NCI-H1092 (cell line): ENCODE measurements at places on chromosomes 2 and 18.

DNA sequence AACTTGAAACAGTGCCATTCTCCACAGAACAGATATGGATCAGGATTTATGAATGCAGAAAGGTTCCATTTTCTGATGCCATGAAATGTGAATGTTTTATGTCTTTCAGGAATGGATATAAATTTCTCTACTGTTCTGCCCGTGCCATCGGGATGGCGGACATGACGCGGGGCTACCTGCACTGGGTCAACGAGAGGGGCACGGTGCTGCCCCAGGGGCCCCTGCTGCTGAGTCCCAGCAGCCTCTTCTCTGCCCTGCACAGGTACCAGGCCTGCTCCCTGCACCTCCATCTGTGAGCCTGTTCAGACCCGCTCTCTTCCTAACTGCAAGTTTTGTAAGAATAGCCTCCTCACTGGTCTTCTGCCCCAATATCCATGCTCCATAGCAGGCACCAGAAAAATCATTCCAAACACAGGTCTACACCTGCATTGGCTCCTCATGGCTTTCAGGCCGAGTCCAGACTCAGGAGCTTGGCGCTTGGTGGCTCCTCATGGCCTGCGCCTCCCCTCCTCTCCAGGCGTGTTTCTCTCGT lies 68.6 kb downstream of the LPIN1 start:
- DNase-seq, result no peak

DNA sequence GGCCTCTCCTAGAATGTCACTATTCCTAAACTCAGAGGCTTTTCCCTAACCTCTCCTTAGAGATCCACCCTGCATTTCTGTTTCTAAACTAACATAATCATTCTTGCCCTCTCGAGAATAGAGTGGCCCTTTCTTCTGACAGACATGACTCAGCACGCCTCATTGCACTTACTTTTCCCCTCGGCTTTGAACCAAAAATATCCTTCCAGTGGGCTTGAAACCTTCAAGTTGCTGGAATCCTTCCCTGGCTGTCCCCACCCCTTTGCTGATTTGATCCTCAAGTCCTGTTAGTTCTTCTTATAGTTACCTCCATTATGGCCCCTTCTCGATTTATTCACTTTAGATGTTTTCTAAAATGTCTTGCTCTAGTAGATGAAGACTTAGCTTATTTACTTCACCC lies 158.0 kb downstream of the LTBP1 start:
- DNase-seq, result no peak

GRCh38 chr2:199818026-199818425 lies 33.0 kb downstream of the FTCDNL1 start:
- no peak for DNase-seq

- no peak for DNase-seq
These were observed 245.7 kb downstream of the LOXHD1 start for GRCh38 chr18:46411191-46411828.

DNA sequence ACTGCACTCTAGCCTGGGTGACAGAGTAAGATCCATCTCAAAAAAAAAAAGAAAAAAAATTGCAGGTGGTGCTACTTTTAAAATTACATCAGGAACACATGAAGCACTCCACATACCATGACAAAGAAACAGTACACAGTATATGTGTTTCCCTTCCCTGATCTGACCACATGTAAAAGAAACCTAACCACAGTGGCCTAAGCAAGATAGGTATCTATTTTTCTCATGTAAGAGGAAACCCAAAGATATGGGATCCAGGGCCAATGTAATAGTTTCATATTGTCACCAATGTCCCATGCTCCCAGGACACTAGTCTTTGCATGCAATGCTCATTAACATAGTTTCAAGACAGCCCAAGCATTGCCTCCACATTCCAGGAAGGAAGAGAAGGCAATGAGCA lies 99.9 kb downstream of the DYM start:
- DNase-seq, result no peak

DNA sequence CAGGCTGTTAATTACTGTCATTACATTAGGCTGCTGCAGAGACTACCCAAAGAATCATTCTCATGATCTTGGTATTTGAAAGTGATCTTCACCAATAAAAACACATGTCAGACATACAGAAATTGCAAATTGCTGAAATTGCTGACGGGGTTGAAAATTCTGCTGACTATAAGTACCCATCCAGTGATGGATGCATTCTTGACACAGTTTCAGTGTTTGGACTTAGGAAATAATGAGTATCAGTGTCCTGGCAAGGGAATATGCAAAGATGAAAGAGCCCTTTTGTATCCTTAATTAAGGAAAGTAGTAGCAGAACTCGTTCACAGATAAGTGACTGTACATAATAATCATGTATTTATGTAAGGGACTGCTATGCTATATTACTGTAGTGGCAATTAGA lies 221.1 kb upstream of the ATP5MC3 start:
- DNase-seq, result no peak

GRCh38 chr2:15460112-15460620 lies 101.0 kb downstream of the NBAS start:
- no peak for DNase-seq

GRCh38 chr18:58407649-58408407 lies 221.1 kb downstream of the ALPK2 start:
- DNase-seq, result no peak

GRCh38 chr2:28142386-28142785 lies 250.3 kb upstream of the FOSL2 start:
- DNase-seq, result no peak

GRCh38 chr2:58032764-58033080 lies 13.9 kb upstream of the VRK2 start:
- DNase-seq, result no peak

GRCh38 chr18:48806551-48807261 lies 144.1 kb downstream of the SMAD7 start:
- no peak for DNase-seq

GRCh38 chr2:218081063-218081462 lies 12.0 kb downstream of the RUFY4 start:
- no peak for DNase-seq

DNA sequence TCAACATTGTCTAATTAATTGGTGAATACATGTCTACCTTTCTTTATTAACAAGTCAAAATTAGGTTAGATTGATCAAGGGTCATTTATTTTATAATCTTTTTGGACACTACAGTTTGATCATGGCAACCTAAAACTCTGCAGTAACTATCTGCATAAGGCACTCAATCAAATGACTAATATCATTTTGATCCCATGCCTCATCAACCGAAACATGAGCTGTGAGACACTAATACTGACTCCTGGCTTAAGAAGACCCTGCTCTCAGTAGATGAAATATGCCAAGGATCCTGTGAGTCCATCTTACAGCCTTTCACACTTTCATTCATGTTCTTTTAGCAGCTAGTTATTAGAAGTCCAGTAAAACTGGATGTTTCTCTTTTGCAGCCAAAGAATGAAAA lies 169.4 kb upstream of the CAVIN2 start:
- DNase-seq, result no peak

- no peak for DNase-seq
These were observed 63.5 kb downstream of the STAT4 start for GRCh38 chr2:191087311-191087710.

GRCh38 chr18:5296706-5297320 lies 1.3 kb upstream of the ZBTB14 start:
- peak; percentile 64 for DNase-seq

- no peak for DNase-seq
These were observed 48.8 kb upstream of the IHH start for GRCh38 chr2:219109471-219109870.

- DNase-seq, result no peak
These were observed 6.5 kb upstream of the IMPA2 start for GRCh38 chr18:11974741-11975325.

DNA sequence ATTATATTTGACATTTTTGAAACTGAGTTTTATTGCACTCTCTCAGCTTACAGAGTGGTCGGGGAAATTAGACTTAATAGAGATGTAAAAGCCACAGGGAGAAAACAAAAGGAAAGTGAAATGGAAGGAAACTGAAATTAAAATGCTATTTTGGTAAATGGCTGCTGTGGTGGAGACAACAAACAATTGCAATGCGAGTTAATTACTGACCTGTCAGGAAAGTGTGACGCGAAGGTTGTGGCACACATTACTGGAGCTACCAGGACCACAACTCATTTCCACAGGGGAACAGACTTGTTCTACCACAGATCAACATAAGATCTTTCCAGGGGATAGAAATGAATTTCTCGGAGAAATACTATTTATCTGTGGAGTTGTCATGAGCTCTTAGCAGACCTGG lies 19.5 kb downstream of the ARHGAP15 start:
- no peak for DNase-seq

DNA sequence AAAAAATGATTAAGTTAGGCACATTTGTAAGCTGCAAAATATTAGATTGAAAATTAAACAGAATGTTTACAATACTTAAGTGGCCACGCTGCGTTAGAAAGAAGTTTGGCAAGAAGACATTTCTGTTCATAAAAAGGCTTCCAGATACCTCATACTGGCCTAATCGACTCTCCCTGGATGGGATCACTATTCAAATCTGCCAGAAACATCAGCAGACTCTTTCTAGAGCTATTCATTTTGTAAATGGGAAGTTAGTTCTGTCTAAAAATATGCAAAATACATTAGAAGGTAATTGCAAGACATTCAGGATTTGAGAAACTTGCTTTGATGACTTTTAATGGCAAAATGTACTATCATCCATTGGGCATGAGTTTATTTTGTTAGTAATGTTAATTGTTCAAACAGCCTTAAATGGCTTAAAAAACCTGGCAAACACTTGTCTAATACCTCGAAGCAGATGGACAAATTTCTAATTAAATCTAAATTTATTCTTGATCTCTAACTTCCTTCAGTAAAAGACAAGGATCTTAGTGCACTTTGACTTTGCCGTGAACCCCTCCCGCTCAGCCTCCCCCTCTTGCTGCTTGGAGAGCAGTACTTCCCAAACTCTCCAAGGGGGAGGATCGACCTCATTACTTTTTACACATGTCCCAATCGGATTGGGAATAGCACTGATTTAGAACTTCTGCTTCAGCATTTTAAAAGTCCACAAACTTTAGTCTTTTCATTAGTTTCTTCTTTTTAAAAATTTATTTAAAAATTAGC lies 103.5 kb downstream of the SMIM21 start:
- no peak for DNase-seq

DNA sequence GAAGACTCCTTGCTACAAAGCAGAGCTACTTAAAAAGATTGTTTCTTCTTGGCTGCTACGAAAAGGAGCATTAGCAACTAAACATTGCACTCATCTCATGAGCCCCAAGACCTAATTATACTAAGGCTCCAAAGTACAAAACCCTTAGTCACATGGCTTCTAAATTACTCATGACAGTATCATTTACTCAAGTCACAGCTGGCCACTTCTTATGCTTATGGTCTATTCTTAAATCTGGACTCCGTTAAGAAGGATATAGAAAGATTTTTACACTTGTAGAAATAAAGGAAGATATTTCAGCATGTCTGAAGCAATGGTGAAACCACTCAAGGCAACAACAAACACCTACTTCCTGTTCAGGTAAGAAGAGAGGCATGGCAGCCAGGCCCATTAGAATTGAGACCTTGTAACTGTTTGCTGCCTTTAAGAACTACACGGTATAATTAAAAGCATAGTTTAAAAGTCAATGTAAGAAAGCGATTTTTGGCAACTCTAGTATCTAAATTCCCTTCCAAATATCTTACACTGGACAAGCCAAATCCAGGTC lies 12.7 kb downstream of the ANKRD44 start:
- DNase-seq, result no peak

DNA sequence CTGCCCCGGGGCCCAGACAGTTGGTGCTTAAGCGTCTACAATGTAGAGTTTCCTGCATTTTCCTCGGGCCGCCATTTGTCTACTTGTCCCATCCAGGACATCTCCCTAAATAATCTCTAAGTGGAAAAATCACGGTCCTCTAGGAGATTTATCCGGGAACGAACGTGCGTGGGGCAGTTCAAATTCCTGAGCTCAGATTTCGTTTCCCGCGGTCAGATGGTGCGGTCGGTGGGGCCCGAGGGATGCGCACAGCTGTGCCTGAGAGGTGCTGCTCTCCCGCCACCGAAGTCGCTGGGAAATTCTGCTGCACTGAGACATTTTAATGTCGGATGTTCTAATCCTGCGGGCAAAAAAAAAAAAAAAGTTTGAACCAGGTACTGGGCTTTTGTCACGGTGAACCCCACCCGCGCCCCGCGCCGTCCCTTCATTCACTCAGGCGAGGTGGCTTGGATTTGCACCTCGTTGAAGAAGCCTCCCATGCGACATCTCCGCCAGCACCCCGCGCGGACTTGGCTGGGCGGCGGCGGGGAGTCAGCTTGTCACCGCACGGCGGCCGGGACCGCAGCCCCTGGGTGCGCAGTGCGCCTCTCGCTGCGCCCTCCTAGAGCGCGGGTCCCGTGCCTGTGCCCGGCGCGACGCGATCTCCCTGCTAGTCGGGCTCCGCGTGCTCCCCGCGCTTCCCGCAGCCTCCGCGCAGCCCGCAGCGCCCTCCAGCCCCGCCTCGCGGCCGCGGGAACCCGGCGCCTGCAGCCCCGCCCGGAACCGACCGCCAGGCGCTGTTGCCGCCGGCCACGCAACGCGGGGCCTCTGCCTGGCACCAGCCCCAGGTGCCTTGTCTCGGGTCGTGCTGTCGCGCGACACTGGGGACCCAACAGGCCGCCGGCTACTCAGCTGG lies 191.9 kb upstream of the TCF4 start:
- no peak for DNase-seq

DNA sequence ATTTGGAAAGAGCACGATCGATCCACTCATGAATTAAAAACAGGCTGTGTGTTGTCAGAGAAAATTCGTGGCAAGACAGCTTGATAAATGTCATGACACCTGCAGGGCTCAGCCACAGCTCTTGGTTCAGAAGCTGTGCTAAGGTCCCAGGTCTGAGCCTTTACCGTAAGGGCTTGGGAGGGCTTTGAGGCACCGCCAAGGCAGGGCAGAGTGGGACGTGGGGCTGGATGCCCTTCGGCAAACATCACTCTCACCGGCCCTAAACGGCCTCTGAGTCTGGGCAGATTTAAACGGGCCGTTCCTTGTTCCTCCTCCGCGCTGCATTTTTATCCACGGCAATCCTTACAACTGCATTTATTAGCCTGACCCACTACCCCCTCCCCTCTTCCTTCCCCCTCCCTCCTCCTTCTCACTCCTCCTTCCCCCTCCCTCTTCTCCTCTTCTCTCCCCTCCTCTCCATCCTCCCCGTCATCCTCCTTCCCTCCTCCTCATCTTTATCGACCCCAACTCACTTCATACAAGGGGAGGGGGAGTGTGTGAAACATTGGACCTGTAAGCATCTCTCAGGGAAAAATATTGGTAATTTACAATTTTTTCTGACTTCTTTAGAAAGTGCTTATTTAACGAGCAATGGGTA lies 33.9 kb downstream of the MBP start:
- DNase-seq, result no peak

- peak; percentile 13 for DNase-seq
These were observed 24.3 kb upstream of the COL6A3 start for GRCh38 chr2:237438080-237438940.
